ENCODE measurements at places on chromosomes 16 and 17.

DNA sequence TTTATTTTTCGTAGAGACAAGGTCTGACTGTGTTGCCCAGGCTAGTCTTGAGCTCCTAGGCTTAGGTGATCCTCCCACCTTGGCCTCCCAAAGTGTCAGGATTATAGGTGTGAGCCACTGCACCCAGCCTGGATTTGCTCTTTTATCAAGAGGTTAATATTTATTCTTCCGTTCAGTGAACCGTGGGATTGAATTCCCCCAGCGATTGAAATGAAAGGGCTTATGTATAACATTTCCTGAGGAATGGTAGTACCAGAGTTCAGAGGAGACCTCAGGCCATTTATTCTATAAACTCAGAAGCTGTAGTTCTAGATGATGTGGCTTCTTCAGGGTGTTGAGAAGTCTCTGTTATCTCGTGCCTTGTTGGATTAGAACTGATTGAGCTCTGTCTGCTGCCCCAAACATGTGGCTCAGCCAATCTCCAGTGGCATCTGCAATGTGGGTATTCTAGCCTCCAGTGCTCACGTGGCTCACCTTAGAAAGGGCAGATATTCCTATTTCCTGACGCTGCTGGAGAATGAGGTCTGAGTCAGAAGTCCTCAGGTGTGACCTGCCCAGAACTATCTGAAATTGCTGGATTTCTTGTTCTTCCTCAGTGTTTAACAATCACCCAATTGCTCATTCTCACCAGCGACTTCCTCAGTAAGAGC lies 22.5 kb downstream of the HMOX2 start:
- no peak for DNase-seq

- no peak for DNase-seq
Observed at GRCh38 chr17:17751489-17752088, 70.3 kb downstream of the RAI1 start.

- DNase-seq: no peak
Observed at GRCh38 chr17:12422651-12423050, 243.0 kb upstream of the MYOCD start.

DNA sequence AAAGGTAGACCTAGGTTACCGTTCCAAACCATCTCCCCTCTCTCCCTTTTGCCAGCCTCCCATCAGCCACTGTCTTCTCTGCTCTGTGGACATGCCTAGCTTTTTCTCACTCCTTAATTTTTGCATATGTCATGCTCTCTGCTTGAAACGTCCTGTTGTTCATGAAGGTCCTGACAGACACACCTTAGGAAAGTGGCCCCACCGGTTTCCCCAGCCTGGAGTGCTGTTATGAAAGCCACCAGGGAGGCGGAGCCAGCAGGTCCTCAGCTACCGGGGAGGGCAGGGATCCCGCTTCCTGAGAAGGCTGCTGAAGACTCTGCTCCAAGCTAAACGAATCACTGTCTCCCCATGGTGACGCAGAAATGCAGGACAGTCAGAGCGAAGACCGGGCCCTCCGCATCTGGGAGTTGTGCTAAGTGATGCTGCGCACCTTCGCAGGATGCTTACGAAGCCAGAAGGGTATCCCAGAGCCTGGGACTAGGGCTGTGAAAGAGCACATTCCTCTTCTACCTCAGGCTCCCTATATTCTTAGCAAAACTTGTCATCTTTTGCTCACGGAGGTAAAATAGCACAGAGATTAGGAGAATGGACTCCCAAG lies 2.3 kb upstream of the SLC16A11 start:
- DNase-seq: no peak

- no peak for DNase-seq
Observed at GRCh38 chr17:48174833-48175523, 67.4 kb downstream of the SNX11 start.

GRCh38 chr17:16381496-16381820 lies 567 bp downstream of the UBB start:
- no peak for DNase-seq

- DNase-seq: no peak
Observed at GRCh38 chr17:74194682-74195081, 8.8 kb upstream of the RPL38 start.

- DNase-seq: no peak
Observed at GRCh38 chr17:19411631-19412030, 599 bp downstream of the RNF112 start.

DNA sequence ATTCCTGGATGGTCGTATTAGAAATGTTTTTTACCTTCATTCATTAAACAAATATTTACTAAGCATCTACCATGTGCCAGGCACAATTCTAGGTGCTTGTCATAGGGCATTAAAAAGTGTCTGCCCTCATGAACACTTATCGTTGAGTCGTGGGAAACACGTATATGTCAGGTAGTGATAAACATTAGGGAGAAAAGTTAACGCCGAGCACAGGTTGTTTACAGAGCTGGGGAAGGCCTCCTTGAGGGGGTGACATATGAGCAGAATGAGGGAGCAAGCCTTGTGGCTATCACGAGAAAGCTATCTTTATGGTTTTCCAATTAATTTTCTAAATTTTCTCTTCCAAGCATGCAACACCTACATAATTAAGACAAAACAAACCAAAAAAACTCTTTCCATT lies 985 bp upstream of the ZNF213 start:
- no peak for DNase-seq

GRCh38 chr16:25692742-25693508 lies 1.2 kb downstream of the HS3ST4 start:
- DNase-seq: no peak

GRCh38 chr17:32859857-32860525 lies 16.9 kb downstream of the MYO1D start:
- no peak for DNase-seq

DNA sequence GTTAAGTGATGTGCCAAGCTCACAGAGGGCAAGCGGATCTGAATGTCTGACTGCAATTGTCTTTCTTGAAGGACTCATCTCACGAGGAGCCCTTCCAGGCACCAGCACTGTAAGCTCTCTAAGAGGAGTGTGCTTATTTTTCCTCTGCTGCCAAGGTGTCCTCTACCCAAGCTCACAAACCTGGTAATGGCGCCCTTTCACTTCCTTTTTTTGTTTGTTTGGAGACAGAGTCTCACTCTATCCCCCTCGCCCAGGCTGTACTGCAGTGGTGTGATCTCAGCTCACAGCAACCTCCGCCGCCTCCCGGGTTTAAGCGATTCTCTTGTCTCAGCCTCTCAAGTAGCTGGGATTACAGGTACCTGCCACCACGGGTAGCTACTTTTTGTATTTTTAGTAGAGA lies 233.8 kb downstream of the MAP2K4 start:
- DNase-seq: no peak

DNA sequence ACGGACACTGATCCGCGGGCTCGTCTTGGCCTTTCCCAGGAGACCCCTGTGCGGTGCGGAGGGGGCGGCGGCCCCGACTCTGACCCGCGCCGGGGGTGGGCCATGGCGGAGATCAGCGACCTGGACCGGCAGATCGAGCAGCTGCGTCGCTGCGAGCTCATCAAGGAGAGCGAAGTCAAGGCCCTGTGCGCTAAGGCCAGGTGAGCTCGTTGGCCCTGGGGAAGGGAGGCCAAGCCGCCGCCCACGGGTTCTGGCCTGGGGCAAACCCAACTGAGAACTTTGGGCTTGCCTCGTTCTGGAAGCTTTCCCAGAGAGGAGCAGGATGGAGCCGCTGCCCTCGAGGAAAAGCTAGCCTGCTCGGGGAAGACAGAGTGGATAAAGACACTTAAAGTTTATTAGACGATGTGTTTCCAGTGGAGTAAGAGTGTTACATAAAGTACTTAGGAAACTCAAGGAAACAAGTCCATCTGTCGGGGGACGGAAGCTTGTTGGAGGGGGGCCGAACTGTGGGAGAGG lies 540 bp downstream of the PPP4C start:
- DNase-seq: no peak

Measured in stimulated activated CD4-positive, alpha-beta T cell treated with anti-CD3 and anti-CD28 coated beads, TNF-alpha, amount 100 ng/mL, for 4 hours (primary cell).